ENCODE measurements at places on chromosomes 12 and 14. TPM values are rescaled to one million over a fixed set of nuclear protein-coding genes. Genes with fewer than 3 reads are reported as not detected.

Gene EML1
- total RNA-seq, result 0.91 TPM

Gene FOS
- total RNA-seq, result 41.9 TPM

Gene ESRRB
- 0.17 TPM for total RNA-seq

- no peaks in the 10 kb centered on the region for H3K4me1 ChIP-seq
- no peak overlapping the region for H3K4me3 ChIP-seq
- no peak for DNase-seq
Measured at GRCh38 chr14:36513451-36514277, 6.4 kb downstream of the NKX2-1 start.

- peaks cover 23% of the 10 kb centered on the region for H3K4me1 ChIP-seq
- H3K4me3 ChIP-seq, result no peak overlapping the region
- no peak overlapping the region for H3K27ac ChIP-seq
Measured at GRCh38 chr14:63926641-63927040, 73.8 kb downstream of the SYNE2 start.

DNA sequence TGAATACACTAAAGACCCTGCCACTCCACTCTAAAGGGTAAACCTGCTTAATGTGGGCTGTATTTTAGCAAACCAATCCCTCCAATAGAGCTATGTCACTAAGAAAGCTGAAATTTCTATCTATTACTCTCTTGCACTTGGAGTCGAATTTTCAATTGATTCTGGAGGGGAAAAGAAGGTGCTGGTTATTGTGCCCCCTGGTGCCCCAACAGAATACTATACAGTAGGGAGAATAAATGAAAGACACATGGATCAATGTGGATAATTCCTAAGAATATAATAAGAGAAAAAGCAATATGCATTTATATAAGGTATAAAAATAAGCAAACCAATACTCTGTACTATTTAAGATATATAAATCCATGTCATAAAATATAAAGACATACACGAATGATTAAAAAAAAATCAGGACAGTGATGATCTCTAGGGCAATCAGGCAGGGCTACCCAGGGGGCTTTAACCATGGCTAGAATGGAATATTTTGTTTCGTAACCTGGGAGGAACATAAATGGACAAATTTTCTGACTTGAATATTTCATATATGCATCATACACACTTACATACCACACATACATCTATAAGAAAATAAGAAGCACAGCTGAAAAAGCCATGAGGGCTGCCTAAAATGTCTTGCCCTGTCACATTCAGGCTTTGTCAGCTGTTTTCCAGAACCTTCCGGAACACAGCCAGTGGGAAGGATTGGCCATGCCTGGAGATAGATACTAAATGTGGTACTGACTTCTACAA lies 54.4 kb downstream of the EFCAB11 start:
- H3K27ac ChIP-seq, result no peak overlapping the region
- H3K4me1 ChIP-seq, result peaks cover 7% of the 10 kb centered on the region
- no peak for DNase-seq
- no peak overlapping the region for H3K4me3 ChIP-seq

- no peak overlapping the region for H3K27ac ChIP-seq
- peaks cover 70% of the 10 kb centered on the region for H3K27me3 ChIP-seq
- H3K36me3 ChIP-seq, result no peaks in the 10 kb centered on the region
- no peak overlapping the region for H3K4me3 ChIP-seq
- H3K4me1 ChIP-seq, result peaks cover 15% of the 10 kb centered on the region
Measured at GRCh38 chr12:54020591-54021405, 7.4 kb upstream of the HOXC6 start.

Data from activated T-helper 1 cell treated with anti-CD3 and anti-CD28 coated beads, Interleukin-12 subunit alpha, Interleukin-12 subunit beta, Interleukin-2, Interleukin-4 antibody, amounts not matched to agents 30 ng/mL and 10 ng/mL and 1 ng/mL, durations not matched to agents 14 hours and 24 hours and 36 hours (primary cell).